BE2C (cell line): ENCODE measurements at places on chromosomes 12 and 14.
A peak's percentile ranks its signal among the peaks of the same experiment; 100 is the strongest.

GRCh38 chr12:79114896-79115295 is 250.3 kb downstream of the SYT1 start:
- DNase-seq: no peak

GRCh38 chr12:69519871-69520270 is 49.7 kb downstream of the FRS2 start:
- no peak for DNase-seq

- no peak for DNase-seq
Observed at GRCh38 chr12:42277396-42278127, 39.5 kb upstream of the YAF2 start.

- DNase-seq: peak; percentile 14
Observed at GRCh38 chr14:31968956-31969698, 108.0 kb upstream of the ARHGAP5 start.

DNA sequence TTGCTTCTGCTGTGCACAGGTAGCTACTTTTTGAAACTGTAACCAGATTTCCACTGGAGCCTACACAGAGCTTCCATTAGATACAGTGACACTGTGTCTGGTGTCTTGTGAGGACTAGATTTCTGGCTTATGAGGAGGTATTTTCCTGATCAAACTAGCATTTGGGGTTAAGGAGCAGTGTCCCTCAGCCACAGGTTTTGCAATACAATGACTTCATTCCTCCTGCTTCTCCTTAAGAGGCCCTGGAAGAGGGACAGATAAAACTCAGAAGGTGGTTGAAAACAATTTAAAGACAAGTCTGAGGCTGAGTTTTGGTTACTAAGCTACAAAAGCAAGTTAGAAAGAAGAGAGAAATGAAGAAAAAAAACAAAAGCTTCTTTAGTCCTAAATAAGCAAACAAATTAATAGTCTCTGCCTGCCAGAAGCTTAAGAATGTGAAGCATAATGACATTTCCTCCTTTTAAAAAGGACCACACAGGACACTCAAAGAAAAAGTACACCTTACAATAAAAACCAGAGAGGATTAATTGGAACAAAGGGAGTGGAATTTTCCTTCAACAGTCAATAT is 53.0 kb downstream of the PKP2 start:
- DNase-seq: no peak

DNA sequence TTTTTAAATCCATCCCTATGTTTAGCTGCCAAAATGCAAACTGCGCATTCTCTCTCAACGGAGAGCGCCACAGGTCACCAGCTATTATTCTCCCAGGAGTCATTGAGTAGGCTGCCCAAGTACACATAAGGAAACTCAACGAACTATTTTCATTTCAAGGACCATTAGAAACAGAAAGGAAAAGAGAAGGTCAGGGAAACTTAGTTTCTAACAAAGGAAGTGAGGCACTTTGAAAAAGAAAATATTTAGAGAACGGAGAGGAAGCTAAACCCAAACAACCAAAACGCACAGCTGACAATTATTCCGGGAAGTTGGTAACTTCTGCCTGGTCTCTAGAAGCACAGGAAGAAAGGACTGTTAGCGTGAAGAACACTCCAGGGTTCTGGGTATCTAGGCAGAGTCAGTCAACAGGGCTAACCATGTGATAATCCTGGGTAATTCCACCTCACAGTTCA is 23.5 kb downstream of the GPHB5 start:
- no peak for DNase-seq

DNA sequence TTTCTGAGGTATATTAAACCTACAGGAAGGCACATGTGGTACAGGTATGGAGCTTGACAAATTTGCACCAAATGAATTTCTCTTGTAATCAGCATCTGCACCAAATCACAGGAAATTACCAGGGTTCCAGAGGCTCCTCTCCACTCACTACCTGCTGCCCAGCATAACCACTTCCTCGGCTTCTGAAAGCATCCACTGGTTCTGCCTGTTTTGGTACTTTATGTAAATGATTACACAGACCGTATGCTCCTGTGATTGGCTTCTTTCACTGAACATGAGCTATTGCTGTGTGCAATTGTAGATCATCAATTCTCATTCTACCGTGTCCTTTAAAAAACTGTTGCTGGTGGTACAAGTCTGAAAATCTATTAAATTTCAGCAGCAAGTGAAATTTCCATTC is 522.1 kb downstream of the TMEM132D start:
- no peak for DNase-seq
